Urinary bladder (tissue), 4 donors: ENCODE measurements at places on chromosomes 11 and 22.

- DNase-seq = no peak
Observed at GRCh38 chr11:98107736-98108135, 913.0 kb upstream of the CNTN5 start.

- no peak for DNase-seq
Observed at GRCh38 chr22:31836010-31836409, 82.2 kb downstream of the DEPDC5 start.

DNA sequence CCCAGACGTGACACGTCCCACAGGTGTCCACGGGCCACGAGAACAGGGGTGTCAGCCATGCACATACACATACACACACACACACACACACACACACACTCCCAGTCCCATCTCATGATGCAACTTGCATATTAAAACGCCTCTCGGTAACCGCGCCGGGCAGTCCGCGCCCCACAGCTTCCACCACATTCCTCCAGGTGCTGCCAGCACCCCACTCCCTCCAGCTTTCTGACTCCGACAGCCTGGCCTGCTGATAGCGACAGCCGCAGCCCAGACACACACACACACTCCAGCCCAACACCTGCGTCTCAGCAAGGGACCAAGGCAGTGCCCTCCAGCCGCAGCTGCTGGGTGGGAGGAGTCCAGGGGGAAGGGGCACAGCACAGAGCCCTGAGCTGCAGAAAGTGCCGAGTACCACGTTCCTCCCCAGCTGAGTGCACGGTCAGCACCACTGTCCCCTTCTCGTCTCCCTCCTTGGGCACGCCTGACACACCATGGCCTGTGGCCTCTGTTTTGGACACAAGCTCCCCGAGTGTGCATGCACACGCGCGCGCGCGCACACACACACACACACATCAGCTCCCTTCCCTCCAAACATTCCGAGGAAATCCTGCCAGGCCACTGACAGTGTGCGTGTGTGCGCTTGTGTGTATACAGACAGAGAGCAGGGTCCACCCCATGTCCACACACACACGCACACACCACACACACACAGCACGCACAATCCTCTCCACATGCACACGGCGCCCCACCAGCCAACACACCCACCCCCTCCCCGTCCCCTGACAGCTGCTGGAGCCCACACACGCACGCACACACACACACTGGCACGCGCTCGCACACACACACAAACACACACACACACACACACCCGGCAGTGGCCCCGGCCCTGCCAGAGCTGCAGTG lies 1.2 kb downstream of the ELFN2 start:
- DNase-seq = no peak

GRCh38 chr22:30497466-30498150 lies 7.9 kb downstream of the SEC14L4 start:
- DNase-seq = no peak

DNA sequence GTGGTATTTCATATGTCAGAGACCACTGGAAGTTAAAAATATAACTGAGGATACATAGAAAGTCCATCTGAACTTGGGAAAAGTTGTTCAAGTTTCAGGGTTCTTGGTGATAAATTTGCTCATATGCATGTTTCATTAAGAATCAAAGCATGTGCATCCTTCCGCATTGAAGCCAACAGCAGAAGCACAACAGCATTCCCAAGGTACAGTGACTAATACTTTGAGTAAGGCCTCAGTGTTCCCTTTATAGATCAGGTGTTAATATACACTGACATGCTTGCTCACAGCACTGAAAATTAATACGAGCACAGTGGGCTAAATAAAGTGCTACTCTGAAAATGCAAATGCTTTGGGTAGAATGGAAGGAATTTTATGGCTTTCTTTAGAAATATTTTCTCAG lies 691.1 kb downstream of the METTL15 start:
- no peak for DNase-seq
